Metanephros (tissue), 2 donors: ENCODE measurements at places on chromosomes 2 and 18. TPM values are rescaled to one million over a fixed set of nuclear protein-coding genes. Genes with fewer than 3 reads are reported as not detected.

TMX3 gene
- 39.6 TPM for total RNA-seq

FRZB gene
- total RNA-seq, result 7.8 TPM

LRP1B gene
- 2.1 TPM for total RNA-seq

NR4A2 gene
- total RNA-seq, result 2.3 TPM
